ENCODE measurements at places on chromosomes 5 and 9.

DNA sequence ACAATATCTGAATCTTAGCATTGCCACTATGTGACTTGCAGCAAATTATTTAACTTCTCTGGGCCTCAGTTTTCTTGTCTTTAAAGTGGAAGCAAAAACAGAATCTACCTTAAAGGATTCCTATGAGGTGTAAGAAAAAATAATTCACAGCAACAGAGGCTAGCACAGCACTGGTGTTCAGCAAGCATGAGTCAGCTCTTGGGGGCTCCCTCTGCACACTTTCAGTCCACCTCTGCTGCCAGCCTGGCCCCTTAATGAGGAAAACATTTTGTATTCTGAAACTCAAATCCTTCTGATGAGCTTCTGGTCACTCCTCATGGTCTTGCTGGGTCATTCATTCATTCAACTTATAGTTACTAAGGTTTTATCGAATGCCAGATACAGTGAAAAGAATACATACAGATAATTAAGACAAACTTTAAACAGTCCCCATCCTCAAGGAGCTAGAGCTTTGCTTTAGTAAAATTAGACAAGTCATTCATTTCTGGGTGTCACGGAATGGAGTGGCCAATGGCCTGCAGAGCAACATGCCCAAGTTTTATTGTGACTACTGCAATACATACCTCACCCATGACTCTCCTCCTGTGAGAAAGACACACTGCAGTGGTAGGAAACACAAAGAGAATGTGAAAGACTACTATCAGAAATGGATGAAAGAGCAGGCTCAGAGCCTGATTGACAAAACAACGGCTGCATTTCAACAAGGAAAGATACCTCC lies 26.8 kb upstream of the IQGAP2 start:
- no peak for DNase-seq

DNA sequence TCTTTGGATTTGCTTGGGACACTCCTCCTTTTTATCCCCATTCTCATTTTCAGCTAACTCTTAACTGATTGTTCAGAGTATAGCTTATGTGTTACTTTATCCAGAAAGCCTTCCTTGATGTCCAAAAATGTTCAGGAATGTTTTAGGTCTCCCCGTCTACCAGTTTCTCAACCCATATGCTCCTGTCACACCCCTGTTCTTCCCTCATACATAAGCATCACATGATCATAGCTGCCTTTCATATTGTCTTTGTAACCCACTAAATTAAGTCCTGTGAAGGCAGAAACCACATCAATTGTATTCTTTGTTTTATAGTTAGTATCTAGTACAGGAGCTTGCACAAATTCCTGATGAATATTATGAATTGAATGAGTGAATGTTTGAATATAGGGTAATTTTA lies 321.9 kb upstream of the ACTBL2 start:
- DNase-seq: no peak

DNA sequence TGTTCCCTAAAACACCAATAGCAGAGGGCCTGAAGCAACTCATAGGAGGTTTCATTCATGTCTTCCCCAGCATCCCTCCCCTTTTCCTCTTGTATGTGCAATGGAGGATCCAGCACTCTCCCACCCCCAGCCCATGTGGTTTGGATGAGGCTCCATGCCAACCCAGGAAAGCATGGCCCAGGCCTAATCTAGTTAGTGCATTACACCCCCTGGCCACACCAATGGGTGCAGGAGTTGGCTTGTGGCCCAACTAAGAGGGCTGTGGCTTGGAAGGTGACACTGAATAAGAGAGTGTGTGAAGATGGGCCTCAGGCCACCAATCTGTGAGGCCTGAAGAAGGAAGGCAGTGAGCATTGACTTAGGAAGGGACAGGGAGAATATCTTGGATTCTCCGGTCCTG lies 70.8 kb upstream of the SMIM23 start:
- DNase-seq: no peak

DNA sequence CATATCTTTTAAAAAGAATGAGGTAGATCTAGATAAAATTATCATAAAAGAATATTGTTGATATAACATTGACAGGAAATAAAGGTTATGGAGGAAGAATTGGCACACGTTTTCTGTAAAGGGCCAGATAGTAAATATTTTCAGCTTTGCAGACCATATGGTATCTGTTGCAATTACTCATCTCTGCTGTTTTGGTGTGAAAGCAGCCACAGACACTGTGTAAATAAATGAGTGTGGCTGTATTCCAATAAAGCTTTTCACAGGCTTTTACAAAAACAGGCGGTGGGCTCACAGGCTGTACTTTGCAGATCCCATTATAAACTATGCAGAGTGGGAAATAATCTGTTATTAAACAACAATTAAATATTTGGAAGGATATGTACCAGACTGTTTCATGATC lies 87.4 kb downstream of the SGCD start:
- no peak for DNase-seq

DNA sequence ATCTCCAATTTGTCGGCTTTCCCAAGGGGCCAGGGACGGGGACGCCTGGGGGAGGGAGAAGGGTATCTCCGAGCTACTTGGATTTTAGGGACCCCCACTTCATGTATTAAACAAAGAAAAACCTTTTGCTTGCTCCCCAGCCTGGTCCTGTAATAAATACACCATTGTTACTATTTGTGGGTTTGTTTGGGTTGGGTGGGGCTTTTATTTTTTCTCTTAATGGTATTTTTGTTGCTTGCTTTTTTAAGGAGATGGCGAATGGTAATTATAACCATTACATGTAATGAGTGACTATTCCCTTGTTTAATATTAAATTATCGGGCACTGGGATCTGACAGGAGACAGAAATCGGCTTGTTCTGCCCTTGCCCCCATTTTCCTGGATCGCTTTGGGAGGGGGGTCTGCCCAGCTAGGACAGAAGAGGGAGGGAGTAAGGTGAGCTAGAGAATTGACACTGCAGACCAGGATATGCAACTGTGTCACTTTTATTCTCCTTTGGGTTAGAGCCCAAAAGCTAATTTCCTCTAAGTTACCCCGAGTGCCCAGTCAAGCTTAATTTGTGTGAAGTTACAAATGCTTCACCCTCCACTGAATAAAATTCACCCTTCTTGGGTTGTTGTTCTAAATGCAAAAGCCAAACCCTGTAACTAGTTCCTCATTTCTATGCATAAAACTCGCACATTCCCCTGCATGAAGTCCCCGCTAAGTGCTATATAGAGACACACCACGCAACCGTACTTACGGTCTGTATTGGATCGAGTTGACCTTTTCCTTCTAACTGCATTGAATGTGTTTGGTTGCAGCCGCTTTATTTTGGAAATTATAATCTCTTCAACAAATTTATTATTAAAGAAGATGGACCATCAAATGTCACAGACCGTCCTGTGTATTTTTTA lies 1.6 kb upstream of the ZNF608 start:
- peak; percentile 41 for DNase-seq

GRCh38 chr5:83562071-83562606 lies 90.6 kb downstream of the VCAN start:
- DNase-seq: no peak

DNA sequence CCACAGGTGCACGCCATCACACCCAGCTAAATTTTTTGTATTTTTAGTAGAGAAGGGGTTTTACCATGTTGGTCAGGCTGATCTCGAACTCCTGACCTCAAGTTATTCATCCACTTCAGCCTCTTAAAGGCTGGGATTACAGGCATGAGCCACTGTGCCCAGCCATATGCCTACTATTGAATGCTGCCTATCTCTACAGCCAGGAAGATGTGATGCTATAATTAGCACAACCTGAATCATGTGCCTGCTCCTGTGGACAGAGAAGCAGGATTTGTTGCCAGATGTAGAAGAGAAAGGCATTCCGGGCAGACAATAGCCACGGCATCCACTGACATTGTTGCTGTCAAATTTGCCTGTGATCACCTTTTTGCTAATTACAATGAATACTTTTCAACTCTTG lies 24.4 kb upstream of the MLLT3 start:
- no peak for DNase-seq

- no peak for DNase-seq
Measured at GRCh38 chr5:60529001-60529400, 171.0 kb downstream of the DEPDC1B start.

DNA sequence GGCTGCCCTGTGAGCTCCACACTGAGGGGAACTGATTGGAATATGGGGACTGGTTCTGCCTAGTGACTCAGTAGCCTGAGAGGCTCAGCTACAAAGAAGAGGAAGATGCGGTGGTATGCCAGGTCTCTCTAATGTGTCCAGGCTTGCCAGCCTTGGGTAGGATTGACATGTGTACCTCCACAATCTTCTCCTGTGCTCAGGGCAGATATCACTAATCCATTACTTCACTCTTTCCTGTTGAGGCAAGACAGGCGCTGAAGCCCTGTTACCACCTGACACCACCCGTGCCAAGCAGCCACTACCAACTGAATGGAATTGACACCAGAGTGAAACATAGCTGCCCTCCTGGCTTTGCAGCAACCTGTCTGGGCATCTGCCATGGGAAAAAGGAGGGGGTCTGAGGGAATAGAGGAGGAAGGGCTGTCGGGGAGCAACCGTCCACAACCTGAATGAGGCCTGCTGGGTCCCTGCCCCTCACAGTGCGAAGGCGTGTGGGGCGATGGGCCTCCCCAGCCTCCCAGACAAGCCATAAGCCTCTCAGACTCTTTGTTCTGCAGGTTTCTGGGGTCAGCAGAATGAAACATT lies 114.7 kb upstream of the CXCL14 start:
- no peak for DNase-seq

DNA sequence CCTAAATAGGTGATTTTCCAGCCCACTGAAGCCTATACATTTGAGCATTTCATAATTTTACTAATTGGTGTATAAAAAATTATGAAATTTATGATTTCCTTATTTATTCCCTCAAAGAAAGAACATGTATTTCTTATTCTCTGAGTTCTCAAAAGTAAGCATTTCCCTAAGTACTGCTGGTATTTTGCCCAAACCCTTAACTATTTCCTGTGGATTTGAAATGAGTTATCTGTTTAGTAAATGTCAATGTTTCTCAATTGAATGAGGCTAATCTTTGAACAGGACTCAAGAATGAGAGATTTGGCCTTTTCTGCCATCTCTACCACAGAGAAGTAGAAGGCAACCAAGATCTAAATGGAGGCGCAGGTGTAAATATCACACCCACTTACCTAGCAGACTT lies 751.7 kb downstream of the TLE1 start:
- DNase-seq: no peak

- no peak for DNase-seq
Measured at GRCh38 chr5:122314036-122314435, 2.0 kb downstream of the SNCAIP start.

DNA sequence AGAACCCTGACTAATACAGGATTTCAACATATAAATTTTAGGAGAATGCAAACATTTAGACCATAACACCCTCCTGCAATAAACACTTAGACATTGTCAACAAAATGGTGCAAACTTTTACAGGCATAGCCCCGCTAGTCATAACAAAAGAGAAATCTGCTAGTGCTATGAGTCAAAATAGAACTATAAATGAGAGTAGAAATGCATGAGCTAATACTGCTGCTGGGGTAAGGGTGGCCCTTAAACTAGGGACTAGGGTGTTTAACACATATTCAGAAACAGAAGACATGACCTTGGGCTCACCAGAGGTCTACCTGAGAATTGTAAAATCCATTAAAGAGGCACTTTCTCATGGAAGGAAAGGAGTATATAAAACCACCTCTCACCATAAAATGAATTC lies 131.6 kb downstream of the TLR4 start:
- no peak for DNase-seq

DNA sequence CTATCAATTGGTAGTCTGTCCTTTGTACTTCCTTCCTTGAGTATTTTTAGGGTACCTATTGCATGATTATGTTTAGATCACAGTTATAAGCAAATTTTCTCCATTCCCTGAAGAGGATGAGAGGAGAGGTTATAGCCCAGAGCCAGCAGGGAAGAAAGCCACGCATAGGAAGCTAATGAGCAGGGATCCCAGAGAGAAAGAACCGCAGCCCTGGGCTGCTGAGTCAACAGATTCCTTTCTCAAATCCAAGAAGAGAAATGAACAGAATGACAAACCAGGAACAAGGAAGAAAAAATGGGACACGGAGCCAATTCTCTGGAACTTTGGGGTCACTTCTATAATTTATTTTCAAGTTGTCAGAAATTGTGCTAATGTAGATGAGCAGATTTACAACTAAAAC lies 284.5 kb downstream of the RFX3 start:
- DNase-seq: no peak

DNA sequence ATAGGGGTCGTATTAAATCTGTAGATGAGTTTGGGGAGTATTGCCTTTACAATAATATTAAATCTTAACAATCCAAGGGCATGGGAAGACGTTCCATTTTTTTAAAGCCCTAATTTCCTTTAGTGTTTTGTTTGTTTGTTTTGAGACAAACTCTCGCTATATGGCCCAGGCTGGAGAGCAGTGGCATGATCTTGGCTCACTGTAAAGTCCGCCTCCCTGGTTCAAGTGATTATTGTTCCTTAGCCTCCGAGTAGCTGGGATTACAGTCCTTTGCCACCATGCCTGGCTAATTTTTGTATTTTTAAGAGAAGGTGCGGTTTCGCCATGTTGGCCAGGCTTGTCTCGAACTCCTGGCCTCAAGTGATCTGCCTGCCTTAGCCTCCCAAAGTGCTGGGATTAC lies 19.9 kb downstream of the NIPBL start:
- no peak for DNase-seq

DNA sequence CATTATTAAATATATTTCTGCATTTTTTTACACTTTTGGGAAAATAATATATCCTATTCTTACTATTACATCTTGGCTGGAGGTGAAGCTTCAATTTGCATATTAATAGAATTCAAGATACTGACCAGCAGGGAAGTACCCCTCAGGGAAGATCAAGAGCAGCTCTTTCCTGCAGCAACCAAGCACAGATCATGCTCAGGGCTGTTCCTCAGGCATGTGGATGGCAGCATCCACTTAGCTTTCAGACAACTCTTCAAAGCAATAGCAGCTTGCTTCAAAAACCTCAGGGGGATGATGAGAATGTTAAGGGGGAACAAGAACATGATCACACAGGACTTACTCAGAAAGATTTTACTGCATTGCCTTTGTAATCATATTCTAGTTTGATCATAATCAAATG lies 731.8 kb downstream of the SEMA5A start:
- DNase-seq: no peak

DNA sequence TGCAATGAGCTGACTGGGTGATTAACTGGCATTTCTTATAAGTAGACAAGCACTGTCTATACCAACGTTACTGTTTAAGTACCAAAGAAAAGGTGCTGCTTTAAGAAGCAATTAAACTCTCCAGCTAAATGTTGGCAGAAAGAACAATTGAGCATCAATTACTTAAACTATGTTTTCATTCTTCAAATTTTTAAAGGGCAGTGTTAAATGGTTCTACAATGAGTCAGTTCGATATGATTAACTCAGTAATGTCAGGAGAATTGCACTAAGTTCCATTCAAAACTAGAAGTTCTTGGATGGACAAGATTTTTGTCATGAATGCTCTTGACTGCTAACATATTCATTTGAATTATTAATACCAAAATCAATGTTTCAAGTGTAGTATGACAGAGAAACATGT lies 593.7 kb downstream of the DNAH5 start:
- DNase-seq: no peak

All from activated B cell treated with CpG ODN at 0.5 μM for 24 hours (primary cell).